ENCODE measurements at places on chromosomes 1 and 21.

DNA sequence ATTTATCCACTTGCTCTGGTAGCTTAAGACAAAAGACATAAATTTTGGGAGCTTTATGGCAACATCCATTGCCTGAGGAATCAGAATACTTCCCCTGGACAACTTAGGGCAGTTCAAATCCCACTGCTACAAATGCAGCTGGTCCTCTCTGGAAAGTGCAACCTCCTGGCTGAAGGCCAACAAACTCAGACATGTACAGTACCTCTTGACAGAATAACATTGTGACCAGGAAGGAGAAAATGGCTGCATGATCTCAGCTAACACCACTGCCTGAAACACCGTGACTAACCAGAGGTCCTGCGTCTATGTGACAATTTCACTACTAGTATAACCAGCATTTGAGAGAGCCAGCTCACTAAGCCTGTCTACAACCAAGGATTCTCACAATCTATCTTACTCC is 218.9 kb downstream of the CRB1 start:
- no peak for DNase-seq

GRCh38 chr1:222736470-222736869 is 532 bp upstream of the FAM177B start:
- DNase-seq: no peak

GRCh38 chr1:241695246-241696171 is 43.4 kb downstream of the WDR64 start:
- DNase-seq: no peak

GRCh38 chr1:185074307-185074706 is 28.9 kb downstream of the RNF2 start:
- DNase-seq: no peak

- DNase-seq: no peak
Measured at GRCh38 chr1:184734980-184735379, 19.7 kb downstream of the EDEM3 start.
